ENCODE measurements at places on chromosomes 7 and 10.
A peak's percentile ranks its signal among the peaks of the same experiment; 100 is the strongest.

DNA sequence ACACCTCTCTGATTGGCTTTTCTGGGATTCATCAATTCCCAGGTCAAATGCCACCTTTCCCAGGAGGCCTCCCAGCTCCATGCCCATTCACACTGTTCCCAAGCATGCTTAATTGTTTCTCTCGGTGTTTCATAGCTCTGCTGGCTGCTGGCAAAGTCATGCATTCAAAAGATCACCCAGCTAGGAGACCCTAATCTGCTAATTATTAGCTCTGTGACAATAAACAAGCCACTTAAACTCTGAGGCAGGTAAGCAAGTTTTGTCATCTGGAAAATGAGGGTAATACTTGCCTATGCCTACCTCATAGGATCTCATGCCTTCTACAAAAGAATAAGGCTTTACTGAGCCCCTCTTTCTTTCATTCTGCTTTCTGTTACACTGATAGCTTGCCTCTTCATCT lies 828 bp upstream of the KEL start:
- DNase-seq, result no peak

- no peak for DNase-seq
These were observed 482 bp downstream of the CCDC6 start for GRCh38 chr10:59905731-59906416.

DNA sequence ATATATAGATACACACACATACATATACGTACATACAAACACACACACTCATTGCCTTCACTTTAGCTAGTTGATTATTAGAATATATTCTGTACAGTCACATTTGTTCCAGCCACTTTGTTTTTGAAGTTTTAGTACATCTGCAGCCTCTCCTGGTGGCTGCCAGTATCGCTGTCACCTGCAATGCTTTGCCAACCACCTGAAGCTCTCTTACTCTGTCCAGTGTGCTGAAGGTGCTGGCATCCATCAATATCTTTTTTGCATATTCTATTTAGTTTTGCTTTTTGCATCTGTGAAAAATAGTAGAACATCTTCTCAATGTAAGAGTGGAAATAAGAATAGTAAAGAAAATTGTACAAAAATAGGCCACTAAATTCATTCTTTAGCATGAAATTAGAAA lies 388.6 kb downstream of the EXOC4 start:
- no peak for DNase-seq

DNA sequence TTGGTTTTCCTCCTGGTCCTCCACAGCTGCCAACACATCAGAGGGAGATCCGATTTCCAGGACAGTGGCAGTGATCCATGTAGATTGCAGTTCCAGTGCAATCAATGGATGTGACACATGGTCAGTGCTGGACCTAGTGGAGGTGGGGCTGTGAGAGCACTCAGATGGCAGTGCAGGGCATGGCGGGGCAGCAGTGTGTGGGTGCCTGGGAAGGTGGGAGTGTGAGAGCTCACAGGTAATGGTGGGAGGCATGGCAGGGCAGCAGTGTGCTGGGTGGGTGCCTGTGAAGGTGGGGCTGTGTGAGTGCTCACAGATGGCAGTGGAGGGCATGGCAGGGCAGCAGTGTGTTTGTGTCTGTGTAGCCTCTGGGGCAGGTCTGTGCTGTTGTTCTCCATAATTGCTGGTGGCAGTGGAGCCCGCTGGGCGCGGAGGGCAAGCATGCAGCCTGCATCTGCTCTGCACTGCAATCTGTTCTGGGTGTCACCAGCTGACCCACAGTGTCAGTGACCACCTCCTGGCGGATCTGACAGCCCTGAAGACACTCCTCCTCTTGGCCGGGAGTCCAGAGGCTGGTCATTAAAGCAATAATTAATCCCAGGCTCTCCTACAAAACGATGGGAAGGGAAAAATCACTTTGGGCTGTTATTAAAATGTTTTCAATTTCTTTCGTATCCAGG lies 8.6 kb upstream of the ADARB2 start:
- no peak for DNase-seq

GRCh38 chr7:5172196-5172775 lies 17.7 kb upstream of the WIPI2 start:
- DNase-seq, result no peak

- peak; percentile 33 for DNase-seq
These were observed 533.4 kb upstream of the SEMA3D start for GRCh38 chr7:85719981-85720953.

GRCh38 chr10:60155099-60155877 lies 234.4 kb downstream of the ANK3 start:
- DNase-seq, result no peak

DNA sequence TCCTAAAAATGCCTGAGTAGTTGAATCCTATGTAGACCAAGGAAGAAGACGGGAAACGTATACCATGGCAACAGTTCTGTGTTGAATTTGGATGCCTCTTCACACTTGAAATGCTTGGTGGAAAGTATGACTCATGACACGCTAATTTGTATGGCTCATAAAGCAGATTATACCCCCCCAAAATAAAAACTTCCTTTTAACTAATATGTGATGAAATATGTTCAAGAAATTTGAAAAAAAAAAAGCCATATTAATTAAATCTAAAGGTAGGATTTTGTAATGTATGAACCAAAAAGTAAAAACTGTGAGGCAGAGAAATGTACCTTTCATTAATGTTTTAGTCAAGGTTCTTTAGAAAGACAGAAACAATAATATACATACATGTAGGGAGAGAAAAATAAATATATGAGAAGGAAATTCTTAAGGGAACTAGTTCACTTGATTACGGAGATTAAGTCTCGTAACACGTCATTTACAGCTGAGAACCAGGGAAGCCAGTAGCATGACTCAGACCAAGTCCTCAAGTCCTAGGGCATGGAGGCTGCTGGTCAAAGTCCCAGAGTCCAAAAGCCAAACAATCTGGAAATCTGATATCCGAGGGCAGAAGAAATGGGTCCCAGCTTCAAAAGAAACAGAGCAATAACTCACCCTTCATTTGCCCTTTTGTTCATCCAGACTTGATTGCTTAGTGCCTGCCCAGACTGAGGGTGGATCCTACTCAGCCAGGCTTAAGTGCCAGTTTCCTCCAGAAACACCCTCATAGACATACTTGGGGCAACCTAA lies 485.1 kb downstream of the SEMA3D start:
- peak; percentile 98 for DNase-seq

DNA sequence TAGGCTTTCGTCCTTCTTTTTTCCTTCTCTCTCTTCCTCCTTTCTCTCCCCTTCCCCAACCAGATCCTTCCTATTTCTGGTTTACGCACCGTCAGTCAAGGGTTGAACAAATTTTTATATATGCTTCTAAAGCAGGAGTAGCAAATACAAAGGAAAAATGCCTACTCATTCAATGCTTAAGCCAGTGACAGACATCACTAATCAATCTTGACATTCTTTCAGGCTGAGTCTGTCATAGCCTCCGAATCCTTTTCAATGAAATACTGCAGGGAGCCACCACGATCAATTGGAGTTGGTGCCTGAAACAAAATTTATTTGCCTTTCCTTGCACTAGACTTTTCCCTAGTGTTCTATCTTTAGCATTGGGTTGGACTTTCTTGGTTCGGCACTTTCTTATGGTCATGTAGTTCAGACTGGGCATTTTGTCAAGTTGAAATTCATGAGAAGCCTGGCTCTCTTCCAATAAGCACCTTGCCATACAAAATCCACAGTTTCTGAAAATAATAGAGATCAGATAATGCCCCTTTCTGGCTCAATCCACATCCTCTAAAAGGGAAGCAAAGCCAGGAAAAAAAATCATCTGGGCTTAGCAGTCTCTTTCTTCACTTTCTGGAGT lies 239.5 kb upstream of the PLXNA4 start:
- peak; percentile 6 for DNase-seq

- DNase-seq, result peak; percentile 92
These were observed 135.7 kb downstream of the MAGI2 start for GRCh38 chr7:79317728-79318127.

- DNase-seq, result no peak
These were observed 13.7 kb downstream of the MAT1A start for GRCh38 chr10:80275756-80276155.

DNA sequence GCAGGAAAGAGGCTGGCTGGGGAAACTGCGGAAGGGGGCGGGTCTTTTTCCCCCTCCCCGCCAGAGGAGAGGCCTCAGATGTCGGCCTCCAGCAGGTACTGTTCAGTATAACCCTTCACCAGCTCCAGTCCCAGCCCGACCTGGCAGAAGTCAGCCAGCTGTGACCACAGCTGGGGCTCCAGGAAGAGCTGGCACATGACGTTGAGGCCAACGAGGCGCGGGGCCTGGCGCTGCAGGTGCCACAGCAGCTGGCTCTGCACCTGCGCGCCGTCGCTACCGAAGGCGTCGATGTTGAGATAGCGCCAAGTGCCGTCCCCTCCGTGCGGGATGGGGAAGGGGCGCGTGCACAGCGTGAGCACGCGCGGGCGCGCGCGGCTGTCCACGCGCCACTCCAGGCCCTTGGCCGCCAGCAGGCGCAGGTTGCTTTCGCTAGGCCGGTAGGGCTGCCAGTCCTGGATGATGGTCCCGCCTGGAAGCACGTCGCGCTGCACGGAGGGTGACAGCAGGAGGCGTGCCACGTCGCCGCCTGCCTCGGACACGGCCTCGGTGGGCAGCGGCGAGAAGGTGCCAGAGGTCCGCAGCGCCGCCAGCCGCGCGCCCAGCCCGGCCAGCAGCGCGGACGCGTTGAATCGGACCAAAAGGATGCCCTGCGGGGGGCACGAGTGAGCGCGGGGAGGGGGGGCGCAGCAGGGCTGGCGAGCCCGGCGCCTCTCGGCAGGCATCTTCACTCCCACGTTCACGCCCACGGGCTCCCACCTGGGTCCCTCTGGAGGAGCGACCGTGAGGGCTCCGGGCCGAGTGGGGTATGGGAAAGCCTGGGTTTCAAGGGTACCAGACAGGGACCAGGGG lies 6.9 kb upstream of the VGF start:
- no peak for DNase-seq

- no peak for DNase-seq
These were observed 194.6 kb downstream of the COBL start for GRCh38 chr7:51121931-51122425.

DNA sequence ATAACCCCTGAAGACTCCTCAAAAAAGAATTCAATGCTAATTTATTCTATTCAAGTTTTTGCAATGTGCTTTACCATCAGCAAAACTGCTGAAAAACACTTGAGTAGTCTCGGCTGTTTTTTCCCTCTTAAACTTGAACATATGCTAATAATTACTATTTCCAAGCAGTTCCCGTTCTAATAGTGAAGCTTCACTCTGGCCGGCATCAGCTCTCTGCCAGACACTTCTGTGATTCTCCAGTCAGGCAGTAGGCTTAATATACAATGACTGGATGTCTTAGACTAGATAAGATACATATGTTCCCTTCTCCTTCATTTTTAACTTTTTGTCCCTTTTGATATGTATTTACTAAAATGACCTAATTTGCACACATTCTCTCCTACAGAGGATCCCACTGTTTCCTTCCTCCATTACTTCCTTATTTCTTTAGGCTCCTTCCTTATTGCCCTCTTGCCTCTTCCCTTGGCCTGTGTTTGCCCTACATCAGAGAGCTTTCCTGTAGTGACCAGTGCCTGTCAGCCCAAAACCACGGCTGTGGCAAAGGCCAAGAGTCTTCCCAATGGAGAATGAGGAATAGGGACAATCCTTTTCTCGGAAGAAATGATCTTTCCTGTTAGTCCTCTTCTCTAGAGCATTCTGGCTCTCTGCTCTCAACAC lies 23.5 kb downstream of the HEPACAM2 start:
- no peak for DNase-seq

DNA sequence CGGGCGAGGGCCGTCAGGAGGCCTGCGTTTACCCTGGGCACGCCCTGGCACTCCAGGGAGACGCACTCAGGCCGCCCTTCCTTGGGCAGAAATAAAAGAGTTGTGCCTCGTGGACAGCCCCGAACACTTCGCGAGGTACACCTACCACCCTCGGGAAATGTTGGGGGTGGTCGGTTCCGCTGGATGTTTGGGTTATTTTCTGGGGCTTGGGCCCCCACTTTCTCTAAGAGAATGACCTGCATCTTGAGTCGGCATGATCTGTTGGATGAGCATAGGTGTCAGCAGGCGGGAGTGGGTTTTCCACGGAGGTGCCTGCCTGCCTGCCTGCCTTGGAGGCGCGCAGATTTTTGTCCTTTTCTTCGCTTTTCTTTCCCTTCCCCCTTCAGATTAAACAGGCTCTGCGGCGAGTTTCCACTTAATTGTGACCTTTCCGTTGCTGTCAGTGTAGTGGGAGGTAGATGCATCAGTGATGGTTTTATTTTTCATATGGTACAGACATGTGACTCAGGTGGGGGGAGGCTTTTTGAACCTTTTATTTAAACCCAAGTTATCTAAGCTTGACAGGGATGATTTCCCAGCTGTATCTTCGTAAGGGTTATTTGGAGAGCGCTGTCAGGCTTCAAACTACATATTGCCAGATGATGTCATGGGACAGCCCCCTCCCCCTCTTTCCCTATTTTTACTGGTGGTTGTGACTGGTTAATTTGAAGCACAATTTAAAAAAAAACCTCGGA lies 661 bp downstream of the HECTD2 start:
- DNase-seq, result peak; percentile 37

DNA sequence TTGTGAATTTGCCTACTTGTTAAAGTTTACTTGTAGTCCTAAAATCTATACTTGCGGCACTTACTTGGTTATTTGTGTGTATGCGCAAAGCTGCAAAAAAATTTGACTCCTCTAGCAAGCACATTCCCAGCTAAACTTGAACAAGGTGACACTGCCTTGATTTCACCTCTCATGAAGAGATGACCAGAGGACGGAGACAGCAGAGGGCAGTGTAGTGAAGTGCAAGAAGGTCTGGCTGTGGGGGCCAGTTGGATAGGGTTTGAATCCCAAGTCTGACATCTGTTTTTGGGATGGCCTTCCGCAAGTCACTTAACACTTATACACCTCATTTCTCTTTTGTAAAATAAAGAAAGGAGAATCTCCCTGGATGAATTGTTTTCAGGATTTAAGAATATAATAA lies 15.7 kb downstream of the SLK start:
- DNase-seq, result peak; percentile 8

DNA sequence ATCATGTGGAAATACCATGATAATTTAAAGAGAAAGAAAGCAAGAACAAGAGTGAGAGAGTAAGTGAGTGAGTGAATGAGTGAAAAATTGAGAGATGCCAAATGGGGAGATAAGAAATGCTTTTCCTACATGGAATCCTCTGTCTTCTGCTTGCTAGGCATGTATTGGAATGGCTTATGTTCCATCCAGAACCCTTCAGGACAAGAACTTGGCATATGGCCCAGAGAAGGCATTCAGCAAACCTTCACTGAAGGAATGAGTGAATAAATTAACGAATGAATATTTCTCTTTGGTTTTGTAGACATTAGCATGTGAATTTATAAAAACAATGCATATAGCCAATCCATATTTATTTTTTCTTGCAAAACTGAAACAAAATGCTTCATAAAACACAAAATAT lies 162.2 kb downstream of the LRRTM3 start:
- DNase-seq, result no peak

- peak; percentile 80 for DNase-seq
These were observed 132.8 kb downstream of the SEMA3C start for GRCh38 chr7:80785961-80786536.

GRCh38 chr10:103969436-103969835 lies 2.5 kb downstream of the SLK start:
- DNase-seq, result peak; percentile 7

All from EH (cell line).